ENCODE measurements at places on chromosomes 4 and X. TPM values are rescaled to one million over a fixed set of nuclear protein-coding genes. Genes with fewer than 3 reads are reported as not detected.

GRCh38 chrX:135178636-135179035, 7.4 kb upstream of the CT55 start:
- DNase-seq = no peak

DNA sequence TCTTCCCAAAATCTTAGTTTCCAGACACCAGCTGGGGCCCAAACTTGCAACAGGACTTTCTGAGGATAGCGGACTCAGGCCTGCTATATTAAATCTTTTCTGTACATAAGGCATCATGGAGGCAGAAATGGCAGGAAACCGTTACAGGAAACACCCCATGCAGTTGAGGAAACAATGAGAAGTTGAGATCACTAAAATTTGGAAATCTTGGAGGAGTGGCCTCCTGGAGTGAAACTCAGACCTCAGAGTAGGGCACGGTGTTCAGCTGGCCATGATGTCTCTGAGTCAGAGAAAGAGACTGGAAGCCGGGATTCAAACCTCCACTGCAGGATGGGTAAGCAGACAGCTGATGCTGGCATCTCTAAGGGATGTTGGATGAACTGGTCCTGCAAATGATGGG, 372.6 kb upstream of the CTSO start:
- DNase-seq = no peak

DNA sequence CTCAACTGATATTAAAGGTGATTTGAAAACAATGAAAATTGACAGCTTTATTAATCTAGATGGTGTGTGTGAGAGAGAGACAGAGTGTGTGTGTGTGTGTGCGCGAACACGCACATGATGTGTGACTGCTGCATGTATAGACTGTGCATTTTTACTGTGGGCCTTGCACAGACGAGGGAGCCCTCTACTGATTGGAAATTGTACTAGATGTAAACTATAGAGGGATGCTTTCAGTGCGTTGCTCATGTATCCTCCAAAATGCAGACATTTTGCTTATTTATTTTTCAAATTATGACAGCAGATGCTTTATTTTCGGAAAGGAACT, 168.4 kb upstream of the GK2 start:
- no peak for DNase-seq

The HEPH gene
- 5.1 TPM for total RNA-seq

DNA sequence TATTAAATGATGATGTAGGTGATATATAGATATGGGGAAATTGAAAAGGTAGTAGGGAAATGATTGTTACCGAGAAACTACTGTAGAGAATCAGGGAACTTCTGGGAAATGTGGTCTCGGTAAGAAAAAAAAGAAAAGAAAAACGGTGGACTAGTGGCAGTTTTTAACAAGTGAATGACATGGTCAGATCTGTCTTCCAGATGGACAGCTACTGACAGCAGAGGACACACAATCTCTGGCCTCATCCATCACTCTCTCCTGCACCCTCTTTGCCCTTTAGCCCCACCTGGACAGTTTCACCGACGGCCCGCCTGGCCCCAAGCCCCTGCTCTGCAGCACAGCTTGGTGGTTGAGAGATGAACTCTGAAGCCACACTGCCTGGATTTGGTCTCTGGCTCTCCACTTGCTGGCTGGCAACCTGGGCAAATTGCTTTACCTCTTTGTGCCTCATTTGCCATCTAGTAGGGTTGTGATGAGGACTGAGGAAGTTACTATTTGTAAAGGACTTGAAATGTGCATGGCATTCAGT, 23.4 kb downstream of the RBM47 start:
- DNase-seq = no peak

The CFAP299 gene
- 1.1 TPM for total RNA-seq

DNA sequence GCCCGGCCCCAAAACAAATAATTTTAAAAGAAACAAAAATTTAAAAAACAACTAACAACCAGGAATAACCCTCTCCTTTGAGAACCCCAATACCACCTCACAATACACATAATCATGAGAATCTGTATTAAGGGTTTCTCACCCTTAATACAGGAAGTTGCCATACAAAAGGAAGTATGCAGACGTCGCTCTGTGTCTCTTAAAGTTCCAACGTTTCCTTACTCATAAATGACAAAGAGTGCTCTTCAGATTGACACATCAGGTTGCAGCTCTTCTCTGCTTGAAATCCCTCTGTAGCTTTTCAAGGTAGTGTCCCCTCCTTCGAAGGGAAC, 73.9 kb upstream of the IRF2 start:
- no peak for DNase-seq

GRCh38 chrX:17621566-17622270, 115.6 kb upstream of the SCML1 start:
- DNase-seq = no peak

The AMOT gene
- 10.8 TPM for total RNA-seq

DNA sequence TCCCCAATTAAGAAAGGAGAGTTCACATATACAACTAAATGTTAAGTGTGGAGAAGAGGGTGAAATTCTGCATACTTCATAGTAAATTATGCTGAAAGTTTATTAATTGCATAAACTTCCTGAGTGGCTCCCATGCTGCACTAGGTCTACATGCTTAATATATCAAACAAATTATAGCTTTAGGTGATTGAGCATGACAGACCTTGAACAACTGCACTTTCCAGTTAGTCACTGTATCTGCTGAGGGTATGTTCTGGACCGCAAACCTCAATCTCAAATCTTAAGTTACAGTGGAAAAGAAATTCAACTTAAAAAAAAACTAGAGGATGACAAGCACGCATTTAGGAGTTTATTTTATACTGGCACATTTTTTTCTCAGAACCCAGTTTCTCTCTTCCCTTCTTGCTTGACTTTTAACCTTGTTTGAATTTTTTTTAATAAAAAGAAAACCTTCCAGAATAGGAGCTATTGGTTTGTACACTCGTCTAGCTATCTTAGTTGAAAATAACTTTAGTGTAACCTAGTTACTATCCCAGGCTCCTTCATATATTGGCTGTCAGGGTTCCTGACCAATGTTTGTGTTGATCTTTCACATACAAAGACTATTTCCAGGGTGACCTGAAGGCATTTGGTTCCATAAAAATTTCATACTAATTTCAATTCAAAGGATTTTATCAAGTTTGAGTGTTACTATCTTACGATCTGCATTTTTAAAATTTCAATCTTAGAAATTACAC, 10.2 kb upstream of the FAM120C start:
- no peak for DNase-seq

- DNase-seq = peak; percentile 6
Measured at GRCh38 chr4:153748378-153748777, 11.4 kb downstream of the RNF175 start.

- no peak for DNase-seq
Measured at GRCh38 chr4:179123084-179123483, 1680.8 kb upstream of the AGA start.

- no peak for DNase-seq
Measured at GRCh38 chr4:110139111-110139510, 59.3 kb downstream of the ELOVL6 start.

DNA sequence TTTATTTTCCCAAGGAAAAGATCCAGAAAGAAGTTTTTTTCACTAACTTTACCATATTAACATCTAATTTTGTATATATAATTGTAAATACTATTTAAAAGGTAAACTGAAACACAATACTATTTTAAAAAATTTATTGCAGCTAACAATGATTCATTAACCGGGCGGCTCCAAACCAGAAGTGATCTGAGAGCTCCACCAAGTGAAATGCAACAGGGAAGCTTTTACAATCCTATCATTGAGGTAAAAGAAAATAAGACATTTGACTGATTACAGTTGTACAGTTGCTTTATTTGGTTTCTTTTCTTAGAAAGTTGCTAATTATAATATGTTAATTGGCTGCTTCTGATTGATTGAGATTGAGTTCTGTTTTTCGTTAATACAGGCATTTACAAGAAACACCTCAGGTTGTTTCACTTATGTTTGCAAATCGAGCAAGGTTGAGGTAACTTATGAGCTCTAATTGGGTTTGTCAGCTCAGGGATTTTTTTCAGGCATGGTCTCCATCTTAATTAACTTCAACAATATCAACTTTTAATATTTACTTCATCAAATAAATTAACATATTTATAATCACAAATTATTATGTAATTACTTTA, 220.2 kb upstream of the UGT8 start:
- no peak for DNase-seq

The SPANXA1 gene
- total RNA-seq = not detected

DNA sequence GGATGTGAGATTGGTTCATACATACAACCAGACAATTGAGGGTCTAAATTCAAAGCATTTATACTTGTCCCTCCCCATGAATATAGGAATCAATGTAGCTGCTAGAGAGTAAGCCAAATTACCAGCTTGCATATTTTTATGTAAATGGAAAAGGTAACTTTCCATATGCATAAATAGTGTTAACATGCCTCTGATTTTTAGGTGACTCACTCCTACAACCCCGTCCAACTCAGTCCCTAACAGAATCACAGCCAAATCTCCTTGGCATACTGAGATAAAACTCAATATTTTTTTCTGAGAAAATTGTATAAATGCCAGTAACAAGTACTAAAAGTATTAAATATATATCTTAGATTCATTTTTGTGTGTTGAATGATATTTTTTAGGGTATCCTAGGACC, 67.2 kb downstream of the INPP4B start:
- no peak for DNase-seq

The SMIM31 gene
- total RNA-seq = not detected

DNA sequence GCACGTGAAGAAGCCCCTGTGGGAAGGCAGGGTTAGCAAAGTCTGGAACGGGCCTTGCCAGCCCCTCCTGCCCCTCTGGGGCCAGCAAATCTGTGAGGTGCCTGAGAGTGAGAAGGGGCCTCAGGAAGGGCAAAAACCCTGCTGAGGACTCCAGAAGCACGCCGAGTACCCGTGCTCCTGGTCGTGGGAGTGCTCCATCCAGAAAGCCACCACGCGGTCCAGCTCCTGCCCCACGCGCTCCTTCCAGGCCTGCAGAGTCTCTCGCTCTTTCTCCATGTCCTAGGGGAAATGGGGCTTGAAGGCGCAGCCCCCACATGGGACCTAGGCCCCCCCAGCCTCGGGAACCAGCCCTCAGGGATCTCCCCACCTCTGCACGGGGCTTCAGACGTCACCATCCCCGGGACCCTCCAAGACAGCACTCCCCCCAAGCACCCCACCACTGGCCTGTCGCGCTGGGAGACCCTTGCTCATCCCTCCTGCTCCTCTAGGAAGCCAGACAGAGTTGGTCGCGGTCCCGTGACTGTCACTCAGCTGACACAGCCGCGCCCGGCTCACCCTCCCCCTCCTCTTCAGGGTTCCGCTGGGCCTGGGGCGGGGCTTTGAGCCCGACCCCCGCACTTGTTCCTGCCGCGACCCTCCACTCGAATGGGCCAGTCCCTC, at the start of gene RENBP:
Gene RENBP, minus strand, starts transcription at position 504 of the 660 bp plus-strand sequence. Its CDS starts 33 bp downstream, at position 471.
- DNase-seq = no peak

The MAGEA10 gene
- total RNA-seq = not detected
